GM12878 (cell line): ENCODE measurements at places on chromosomes 7 and 10. TPM values are rescaled to one million over a fixed set of nuclear protein-coding genes. Genes with fewer than 3 reads are reported as not detected.

- DNase-seq: no peak
Observed at GRCh38 chr7:83791737-83792136, 142.8 kb upstream of the SEMA3E start.

GRCh38 chr7:105776068-105776790, 100.2 kb downstream of the ATXN7L1 start:
- DNase-seq: no peak

DNA sequence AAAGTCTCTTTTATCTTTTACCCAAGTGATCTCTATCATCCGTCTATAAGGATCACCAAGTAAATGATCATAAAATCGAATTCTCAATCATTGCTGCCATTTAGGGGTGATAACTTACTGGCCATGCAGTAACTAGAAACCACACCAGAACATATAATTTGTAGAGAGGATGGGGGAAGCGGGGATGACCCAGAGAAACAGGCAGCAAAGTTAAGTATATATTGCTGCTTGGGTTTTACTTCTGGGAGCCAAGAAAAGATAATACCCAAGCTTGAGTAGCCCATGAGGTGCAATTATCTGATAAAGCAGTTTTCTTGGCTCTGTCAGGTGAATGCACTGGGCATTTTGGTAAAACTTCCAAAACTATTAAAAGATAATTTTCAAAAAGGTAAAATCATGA, 18.9 kb downstream of the EXOC6 start:
- no peak for DNase-seq

DNA sequence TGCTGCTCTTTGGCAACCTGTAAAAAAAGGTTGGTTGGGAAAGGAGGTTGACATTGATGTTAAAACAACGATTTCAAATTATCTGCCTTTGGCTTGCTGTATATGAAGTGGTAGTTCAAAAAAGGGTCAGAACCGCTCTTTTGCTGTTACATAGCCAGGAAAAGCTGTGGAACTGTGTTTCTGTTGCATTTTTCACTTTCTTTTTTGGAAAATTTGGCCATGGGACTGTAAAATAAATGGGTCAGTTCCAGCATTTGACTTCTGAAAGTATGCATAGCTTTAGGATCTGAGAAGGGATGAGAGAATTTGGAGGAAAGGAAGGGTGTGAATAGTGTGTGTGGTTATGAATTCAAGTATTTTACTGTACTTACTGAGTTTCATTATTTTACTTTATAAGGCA, 7.3 kb downstream of the AUTS2 start:
- DNase-seq: no peak

- no peak for DNase-seq
Observed at GRCh38 chr10:46033602-46034011, 3.2 kb upstream of the NCOA4 start.

The FRAT2 gene
- 5.2 and 5.6 TPM in 2 replicates for total RNA-seq

The TMEM213 gene
- total RNA-seq: not detected in 2 replicates
